Stimulated activated naive CD4-positive, alpha-beta T cell (primary cell): ENCODE measurements at places on chromosomes 2 and 18.

DNA sequence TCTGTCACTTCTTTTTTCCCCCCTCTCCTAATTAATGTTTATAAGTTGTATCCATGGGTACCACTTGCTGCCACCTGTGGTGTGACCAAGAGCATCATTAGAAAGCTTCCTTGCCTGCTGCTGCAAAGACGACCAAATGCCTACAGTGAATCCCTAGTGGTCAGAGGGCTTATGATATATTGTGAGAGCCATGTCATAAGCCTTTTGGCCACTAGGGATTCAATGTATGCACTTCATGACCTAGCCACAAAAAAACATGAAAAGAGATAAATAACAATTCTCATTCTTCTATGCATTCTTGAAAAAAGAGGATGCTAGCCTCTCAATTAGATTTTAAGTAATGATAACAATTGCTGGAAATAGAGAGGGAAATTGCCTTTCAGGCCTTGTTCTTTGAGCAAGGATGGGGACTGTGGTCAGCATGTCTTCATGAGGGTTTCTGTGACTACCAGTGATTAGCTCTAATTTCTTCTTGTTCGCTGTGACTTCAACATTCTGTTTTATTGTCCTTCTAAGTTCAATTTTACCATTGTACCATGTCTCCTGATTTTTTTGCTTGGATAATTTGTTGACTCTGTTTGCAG, 435.3 kb downstream of the TGIF1 start:
- DNase-seq = no peak

DNA sequence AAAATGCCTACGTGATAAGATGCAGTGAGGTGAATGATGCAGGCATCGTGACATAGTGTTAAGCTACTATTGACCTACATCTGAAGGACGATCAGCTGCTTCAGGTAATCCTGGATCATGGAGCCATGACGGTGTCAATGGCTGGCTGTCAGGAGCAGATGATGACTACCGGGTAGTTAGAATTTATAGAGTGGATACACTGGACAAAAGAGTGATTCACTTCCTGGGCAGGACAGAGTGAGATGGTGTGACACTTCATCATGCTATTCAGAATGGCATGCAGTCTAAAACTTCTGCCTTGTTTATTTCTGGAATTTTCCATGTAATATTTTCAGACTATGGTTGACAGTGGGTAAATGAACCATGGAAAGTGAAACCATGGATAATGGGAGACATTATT, 29.5 kb downstream of the METTL8 start:
- no peak for DNase-seq

DNA sequence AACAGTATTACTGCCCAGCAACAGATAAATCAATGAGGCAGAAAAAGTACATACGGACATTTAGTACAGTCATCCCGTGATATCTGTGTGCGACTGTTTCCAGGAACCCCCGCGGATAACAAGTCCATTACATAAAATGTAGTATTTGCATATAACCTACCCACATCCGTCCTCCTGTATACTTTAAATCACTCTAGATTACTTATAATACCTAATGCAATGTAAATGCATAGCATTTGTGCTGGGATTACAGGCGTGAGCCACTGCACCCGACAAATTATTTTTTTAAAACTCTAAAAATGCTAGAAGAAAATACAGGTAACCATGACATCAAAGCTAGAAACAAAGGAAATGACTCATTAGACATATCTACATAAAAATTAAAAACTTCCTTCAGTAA, 91.6 kb downstream of the FAM161A start:
- DNase-seq = no peak

GRCh38 chr2:218230882-218231281, 13.9 kb downstream of the ARPC2 start:
- no peak for DNase-seq

GRCh38 chr18:61575419-61575818, 242.2 kb downstream of the CDH20 start:
- no peak for DNase-seq

DNA sequence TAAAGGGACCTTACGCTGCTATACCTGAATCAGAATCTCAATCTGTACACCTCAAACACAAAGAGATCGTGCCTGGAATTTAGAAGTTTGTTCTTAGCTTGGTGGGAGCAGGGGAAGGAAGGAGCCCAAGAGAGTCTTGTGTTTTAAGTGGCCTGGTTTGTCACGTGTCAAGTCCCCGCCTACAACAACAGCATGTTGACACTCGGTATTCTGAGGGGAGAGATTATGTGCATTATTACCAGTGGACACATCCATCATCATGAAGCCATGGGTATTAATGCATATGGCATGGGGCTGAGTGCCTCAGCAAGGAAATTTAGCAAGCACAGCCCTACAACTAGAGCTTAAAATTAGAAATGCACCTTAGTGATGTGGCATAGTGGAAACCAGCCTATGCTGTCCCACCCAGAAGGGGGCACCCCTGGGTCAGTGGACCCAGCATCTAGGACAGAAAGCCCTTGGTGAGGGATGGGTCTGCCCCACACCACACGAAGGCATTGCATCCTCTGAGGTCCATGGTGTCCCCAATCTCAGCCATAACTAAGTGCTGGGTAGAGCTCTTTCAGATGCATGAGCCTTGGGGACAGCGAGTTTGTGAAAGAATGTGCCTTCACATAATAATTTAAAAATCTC, 138.7 kb downstream of the MGAT5 start:
- DNase-seq = no peak

DNA sequence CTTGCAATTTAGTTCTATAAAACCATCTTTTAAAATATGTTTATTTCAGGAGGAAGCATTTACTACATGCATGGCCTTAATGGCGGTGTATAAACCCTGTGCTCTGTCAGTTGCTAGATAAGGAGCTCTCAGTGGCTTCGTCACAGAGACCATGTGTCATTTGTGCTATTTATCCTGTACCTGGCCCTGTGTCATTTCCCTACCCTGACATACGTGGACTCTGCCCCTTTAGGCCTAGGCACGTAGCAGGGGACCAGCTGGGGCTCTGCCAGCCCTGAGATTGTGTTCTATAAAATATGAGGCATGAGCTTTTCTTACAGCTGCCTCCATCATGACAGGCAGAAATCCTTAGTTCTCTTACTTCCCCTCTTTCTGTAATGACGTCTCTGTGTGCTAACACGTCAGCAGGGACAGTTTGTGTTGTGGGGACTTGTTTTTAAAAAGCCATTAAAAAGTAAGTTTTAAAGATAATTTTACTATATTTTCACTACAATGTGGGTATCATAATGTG, 88.0 kb downstream of the ITGB1BP1 start:
- no peak for DNase-seq

DNA sequence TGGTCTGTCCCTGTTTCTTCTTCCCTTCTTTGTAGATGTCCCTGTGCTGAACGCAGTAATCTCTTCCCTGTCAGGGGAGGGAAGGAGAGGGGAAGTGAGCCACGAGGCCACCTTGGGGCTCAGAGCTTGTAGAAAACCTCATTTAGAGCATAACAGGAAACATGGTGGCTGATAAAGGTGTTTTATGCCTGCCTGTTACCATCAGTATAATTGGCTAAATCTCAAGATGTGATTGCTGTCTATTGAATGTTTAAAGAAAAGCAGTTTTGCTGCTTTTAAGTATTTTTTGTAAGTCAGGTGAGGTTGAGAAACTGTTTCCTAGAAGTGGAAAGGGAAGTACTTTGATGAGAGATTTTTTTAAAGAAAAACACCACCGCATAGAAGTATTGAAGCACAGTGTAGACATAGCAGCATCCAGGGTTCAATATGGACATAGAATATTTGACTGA, 59.7 kb upstream of the PDK1 start:
- DNase-seq = peak; percentile 86

- no peak for DNase-seq
These were observed 31.1 kb upstream of the LTBP1 start for GRCh38 chr2:32915694-32916093.

DNA sequence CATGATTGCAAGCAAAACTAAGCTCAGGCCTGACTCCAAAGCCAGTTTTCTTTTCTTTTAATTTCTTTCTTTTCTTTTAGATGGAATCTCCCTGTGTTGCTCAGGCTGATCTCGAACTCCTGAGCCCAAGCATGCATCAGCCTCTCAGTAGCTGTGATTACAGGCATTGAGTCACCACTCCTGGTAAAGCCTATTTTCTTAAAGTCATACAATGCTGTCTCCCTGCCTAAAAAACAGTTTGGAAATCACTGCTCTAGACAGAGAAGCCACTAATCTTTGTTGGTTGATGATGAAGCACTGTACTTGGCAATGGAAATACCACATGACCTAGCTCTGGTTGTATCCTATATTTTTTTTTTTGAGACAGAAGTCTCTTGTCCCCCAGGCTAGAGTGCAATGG, 33.1 kb upstream of the ZNF532 start:
- DNase-seq = no peak

DNA sequence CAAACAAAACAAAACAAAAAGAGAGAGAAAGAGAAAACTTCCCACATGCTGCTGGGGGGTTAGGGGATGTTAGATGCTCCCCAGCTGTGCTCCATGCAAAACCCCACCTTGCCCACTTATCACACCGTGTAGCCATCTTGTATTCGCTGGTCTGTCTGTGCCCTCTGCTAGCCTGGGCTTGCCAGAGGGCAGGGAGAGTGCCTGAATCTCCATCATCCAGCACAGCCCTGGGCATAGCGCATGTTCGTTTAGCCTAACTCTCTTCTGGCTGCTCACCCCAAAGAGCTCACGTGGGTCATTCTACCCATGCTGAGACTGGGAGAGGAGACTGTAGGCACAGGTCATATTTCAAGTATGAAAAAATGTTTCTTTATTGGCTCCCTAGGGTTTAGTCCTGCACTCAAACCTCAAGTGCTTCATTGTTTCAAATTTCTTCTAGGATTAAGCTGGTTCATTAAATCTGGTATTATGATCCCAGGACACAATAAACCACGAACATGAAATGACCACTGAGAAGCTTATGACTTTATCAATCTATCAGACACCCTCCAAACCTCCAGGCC, 100.5 kb downstream of the KCNF1 start:
- DNase-seq = no peak

GRCh38 chr18:48365965-48366364, 43.2 kb downstream of the ZBTB7C start:
- DNase-seq = no peak

DNA sequence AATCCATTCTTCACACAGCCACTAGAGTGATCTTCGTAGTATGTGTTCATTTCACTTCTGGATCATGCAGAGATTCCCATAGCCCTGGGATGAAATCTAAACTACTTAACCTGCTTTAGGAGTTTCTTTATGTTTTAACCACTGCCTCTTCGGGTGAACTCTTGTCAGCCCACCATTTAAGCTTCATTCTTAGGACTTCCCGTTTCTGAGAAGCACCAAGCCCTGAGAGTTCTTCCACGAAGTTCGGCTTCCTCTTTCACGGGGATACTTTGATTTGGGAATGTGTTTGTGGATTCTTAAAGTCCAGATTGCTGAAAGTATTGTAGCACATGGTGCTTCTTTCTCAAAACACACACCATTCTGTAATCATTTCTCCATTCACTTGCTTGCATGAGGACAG, 205.0 kb downstream of the UBE2E3 start:
- no peak for DNase-seq

DNA sequence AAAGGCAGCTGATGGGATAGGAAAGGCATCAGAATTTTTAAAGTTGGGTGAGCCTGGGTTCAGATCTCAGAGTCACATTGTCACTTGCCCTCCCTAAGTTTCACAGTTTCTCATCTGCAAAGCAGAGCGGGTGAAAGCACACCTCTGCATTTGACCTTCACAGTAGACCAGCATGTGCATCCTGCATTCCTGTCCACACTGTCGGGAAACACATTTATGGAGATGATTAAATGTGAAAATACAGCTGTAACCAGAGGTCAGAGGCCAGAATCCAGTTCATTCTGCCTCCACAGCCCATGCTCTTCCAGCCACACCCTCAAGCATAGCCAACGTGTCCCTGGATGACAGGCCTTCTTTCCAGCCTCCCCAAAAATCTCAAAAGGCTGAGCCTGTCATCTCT, 392.0 kb upstream of the MYT1L start:
- DNase-seq = no peak

GRCh38 chr2:79723830-79724229, 211.0 kb downstream of the CTNNA2 start:
- DNase-seq = no peak

DNA sequence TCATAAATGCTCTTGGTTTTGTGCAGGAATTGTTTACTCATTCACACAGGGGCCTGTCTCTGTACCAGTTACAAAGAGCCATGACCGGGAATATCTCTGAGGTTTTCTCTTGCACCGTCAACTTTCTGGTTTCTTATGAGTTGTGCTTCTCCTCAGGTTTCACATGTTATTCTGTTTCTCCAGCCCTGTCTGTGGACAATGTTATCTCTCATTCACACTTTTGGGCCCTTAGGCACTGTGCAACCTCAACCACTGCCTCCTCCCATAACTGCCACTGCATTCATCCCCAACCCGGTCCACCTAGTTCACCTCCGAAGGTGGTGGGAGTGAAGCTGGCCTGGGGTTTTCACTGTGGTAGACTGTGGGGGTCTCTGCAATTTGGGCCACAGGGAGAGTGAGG, 22.5 kb upstream of the NEDD4L start:
- DNase-seq = no peak
